ENCODE measurements at places on chromosomes 2 and 18.
A peak's percentile ranks its signal among the peaks of the same experiment; 100 is the strongest.

- DNase-seq: no peak
- H3K4me1 ChIP-seq: no peaks in the 10 kb centered on the region
- no peaks in the 10 kb centered on the region for H3K36me3 ChIP-seq
- H3K4me3 ChIP-seq: no peak overlapping the region
- H3K27me3 ChIP-seq: no peaks in the 10 kb centered on the region
Observed at GRCh38 chr18:12046751-12047335, 46.8 kb upstream of the ANKRD62 start.

GRCh38 chr2:179701524-179702110 lies 159.8 kb downstream of the ZNF385B start:
- H3K4me1 ChIP-seq: no peaks in the 10 kb centered on the region
- H3K27me3 ChIP-seq: no peaks in the 10 kb centered on the region
- H3K36me3 ChIP-seq: no peaks in the 10 kb centered on the region
- no peak overlapping the region for H3K4me3 ChIP-seq
- no peak for DNase-seq

- no peaks in the 10 kb centered on the region for H3K27me3 ChIP-seq
- H3K4me1 ChIP-seq: no peaks in the 10 kb centered on the region
- no peak for DNase-seq
- H3K27ac ChIP-seq: no peak overlapping the region
- H3K4me3 ChIP-seq: no peak overlapping the region
Observed at GRCh38 chr18:73150199-73150598, 282.4 kb upstream of the NETO1 start.

- H3K27me3 ChIP-seq: no peaks in the 10 kb centered on the region
- H3K27ac ChIP-seq: no peak overlapping the region
- no peak overlapping the region for H3K4me3 ChIP-seq
- no peaks in the 10 kb centered on the region for H3K36me3 ChIP-seq
- peaks cover 4% of the 10 kb centered on the region for H3K4me1 ChIP-seq
- DNase-seq: no peak
Observed at GRCh38 chr2:24874035-24874434, 46.0 kb downstream of the ADCY3 start.

DNA sequence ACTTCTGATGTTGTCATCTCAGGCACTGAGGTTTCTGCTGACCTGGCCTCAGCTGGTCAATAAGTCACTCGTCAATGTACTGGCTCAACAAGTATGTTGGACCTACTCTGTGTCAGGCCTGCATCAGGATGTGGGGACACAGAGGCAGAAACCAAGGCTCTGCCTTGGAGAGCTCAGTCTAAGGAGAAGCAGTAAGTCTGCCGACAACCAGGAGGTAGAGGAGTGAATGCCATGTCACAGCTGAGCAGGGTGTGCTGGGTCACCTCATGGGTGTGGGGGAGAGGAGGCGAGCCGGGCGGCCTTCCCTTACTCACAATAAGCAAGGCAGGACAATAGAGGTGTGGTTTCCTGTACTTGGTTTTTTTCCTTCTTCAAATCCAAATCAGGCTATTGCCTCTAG lies 75.8 kb downstream of the COLEC12 start:
- H3K4me1 ChIP-seq: peaks cover 2% of the 10 kb centered on the region
- no peaks in the 10 kb centered on the region for H3K36me3 ChIP-seq
- DNase-seq: no peak
- peak overlapping the region; percentile 45 for H3K27ac ChIP-seq
